ENCODE measurements at places on chromosomes 4 and X.

DNA sequence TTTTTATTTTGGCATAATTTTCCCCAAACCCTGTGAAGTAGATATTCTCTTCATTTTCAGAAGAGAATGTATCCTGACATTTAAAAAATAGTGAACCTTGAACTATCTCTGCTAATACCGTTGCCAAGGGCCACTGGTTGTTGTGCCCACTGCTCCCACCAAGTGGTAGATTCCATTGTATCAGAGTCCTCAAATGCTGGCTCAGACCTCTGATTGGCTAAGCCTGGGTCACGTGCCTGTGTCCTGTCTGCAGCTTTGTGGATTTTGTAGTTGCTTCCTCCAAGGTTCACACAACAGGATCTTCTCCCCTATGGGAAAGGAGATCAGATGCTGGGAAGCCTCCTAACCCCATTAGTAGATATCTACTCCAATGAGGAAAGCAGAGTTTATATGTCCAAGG is 104.8 kb upstream of the CASK start:
- no peak for DNase-seq

GRCh38 chrX:66074920-66075879 is 35.3 kb upstream of the VSIG4 start:
- DNase-seq, result no peak

- DNase-seq, result no peak
These were observed 12.1 kb downstream of the PJA1 start for GRCh38 chrX:69153060-69153730.

- DNase-seq, result no peak
These were observed 30.9 kb downstream of the AADAT start for GRCh38 chr4:170058826-170059225.

- DNase-seq, result peak; percentile 93
These were observed 55.0 kb upstream of the PAK3 start for GRCh38 chrX:111041018-111041462.

GRCh38 chrX:99603091-99603814 is 806.8 kb downstream of the PCDH19 start:
- DNase-seq, result no peak

DNA sequence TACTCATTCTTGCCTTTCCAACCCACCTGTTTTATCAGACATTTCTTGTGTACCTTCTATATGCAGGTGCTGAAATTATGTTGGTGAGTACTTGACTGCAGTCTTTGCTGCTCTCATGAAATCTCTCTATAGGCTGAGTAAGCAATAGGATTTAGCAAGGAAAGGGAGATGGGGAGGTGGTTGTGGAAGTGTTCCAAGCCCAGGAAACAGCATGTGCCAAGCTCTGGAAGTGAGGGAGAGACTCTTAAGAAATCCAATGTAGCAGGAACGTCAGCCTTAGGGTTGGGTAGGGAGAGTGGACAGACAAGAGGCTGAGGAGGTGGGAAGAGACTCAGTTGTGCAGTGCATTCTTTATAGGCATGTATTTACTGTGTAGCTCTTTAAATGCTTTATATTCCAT is 5.6 kb downstream of the SEPTIN11 start:
- DNase-seq, result no peak

GRCh38 chr4:185709802-185710486 is 102.0 kb downstream of the SORBS2 start:
- peak; percentile 48 for DNase-seq

- no peak for DNase-seq
These were observed 2221.6 kb upstream of the AGA start for GRCh38 chr4:179663641-179664429.

DNA sequence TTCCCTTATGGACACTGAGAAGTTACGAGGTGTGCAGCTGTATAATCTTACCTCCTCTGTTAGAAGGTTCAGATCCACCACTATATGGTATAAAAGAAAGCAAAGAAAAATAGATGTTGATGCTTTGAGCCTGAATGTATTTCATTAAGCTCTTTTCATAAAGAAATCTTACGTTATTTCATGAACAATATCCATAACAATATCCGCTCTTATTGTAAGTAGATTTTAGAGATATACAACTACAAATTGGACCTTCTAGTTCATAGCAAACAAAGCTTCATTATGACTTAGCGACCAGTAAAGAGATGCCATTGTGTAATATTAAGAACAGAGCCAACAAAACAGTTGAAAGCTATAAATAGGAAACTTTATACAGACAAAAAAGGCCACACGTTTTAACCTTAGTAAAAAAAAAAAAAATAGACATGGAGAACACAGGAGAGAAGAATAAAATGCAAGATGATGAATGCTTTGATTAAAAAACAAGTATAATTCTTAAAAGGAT is 203.6 kb downstream of the PDGFC start:
- DNase-seq, result no peak

- peak; percentile 36 for DNase-seq
These were observed 88.2 kb upstream of the USP9X start for GRCh38 chrX:40996886-40997530.

DNA sequence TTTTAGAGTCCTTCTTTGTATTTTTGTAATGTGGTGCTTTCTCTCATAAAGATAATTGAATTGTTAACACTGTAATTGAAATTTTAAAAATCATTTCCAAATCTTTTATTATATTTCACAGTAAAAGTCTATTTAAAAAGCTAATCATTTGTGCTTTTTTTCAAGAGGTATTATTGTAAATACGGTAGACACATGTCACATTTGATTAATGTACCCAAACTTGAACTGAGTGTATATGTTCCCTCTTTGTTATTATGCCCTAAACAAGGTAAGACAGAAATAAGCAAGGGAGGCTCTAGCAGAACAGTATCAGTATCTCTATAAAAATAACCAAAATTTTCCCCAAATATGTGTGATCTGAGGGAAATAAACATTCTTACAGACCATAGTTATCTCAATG is 21.5 kb upstream of the LARP1B start:
- DNase-seq, result no peak

DNA sequence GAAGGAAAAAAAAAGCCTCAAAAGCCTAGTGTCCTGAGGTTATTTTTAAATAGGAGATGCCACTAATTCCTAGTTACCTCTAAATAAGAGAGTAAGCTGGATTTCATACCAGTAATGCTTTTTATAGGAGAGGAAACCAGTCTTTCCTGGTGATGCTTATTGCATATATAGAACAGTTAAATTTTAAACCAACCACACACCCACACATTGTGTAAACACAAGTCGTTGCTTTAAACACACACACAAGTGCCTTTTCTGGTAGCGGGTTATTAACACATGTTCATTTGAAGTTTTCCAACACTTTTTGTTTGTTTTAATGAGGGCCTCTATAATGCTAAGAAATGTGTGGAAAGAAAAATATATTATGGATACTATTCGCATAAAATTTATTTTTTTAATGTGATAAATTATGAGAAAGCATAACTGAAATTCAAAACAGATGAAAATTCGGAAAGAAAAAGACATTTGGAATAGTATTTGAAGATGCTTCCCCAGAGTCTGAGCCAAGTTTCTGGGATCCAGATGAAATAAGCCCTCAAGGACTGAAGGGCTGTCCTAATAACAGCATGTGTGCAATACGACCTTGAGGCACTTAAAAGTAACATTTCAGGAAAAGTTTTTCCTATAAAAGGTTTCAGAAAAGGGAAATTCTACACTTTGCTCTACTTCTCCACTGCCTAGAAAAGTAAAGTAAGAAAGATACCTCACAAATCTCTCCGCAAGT is 2.0 kb downstream of the ANTXR2 start:
- DNase-seq, result peak; percentile 19

- DNase-seq, result no peak
These were observed 3.3 kb upstream of the SLC25A4 start for GRCh38 chr4:185139736-185140135.

DNA sequence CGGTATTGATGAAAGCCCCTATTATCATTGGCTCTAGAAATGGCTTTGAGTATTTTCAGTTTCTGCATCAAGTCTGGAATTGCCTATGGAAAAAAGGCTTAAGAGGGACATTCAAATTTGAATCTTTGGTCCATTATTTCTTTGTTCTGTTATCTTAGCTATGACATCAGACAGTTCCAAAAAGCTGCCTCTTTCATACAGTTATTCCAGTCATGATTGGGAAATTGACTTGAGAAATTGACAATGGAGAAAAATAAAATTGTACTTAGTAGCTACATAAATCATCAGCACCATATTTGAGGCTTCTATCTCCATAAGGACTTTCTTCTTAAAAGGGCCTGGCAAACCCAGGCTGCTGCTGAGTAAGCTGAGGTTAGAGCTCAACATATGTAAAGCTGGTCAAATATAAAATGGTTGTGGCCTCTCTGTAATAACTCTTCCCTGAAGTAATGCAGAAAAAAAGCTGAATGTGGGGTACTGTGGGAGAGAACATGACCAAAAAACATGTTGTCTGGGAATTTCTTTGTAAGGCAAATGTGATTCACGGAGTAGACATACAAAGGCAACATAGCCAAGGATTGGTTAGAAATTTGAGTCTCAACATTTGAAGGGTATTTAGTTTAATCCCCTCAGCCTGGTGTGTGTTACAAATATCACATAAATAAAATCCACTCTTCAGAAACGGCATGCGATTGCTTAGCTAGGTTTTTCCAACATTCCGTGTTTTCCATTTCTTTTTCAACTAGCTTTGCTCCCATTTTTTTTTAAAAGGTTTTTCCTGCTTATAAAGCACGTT is 100.9 kb downstream of the LNX1 start:
- no peak for DNase-seq

DNA sequence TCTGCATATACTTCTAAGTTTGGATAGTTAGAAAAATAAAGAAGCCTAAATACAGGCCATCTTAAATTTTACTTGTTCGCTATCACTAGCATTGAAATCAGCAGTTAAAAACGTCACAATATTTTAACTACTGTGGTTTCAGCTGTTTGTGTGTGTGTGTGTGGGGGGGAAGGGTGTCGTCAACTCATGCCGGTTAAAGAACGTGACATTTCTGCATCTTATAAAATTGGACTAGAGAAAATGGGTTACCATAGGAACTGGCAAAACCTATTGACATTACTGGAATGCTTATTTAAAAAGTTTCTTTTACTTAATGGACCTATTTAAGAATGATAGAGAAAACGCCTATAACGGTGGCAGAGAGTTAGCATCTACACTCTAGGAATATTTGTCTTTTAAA is 1.2 kb upstream of the CNKSR2 start:
- no peak for DNase-seq

- no peak for DNase-seq
These were observed 82.7 kb upstream of the TEX13C start for GRCh38 chrX:125236955-125237354.

DNA sequence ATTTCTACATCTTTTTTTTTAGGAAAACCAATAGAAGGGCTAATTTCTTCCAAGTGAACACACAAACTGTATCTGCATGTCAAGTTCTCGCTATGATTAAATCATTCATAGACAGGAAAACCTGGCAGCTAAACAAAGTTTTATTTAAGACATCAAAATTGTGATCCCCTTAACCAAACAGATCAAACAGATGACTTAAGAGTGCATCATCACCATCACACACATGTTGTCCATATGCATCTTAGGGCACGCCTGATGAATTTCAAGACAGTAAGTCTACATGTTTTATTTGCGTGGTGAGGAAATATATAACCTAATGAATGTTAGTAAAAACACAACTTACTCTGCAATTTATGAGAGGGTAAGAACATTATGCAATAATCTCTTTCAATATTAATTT is 317.0 kb upstream of the ANXA10 start:
- no peak for DNase-seq

DNA sequence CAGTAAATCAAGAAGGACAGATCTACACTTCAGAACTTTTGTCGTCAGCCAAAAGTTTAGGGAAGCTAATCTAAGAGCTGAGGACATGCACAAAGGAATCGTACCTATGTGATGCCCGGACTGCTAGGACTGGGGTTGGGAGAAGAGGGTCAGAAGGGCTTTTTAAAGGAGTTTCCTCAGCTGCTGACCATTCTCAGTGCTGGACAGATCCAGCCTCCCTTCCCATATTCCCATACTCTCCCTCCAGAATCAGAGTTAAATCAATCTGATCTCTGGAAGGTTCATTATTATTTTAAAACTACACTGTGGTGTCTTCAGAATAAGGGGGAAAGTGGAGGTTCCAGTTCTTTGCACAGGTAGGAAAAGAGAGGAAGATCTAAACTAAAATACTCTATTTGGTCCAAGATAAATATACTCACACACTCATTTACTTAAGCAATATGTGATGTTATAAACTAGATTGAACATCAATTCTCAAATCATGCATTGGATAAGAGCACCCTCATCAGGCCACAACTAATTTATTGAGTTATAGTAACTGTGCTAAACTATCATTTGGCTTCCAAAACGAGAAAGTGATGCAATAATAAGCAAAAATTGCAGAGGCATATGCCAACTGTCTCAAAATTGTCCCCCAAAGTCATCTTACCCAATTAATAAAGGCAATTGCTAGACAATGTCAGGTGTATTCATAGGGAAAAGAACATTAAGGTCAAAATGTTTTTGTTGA is 124.7 kb downstream of the HNRNPD start:
- DNase-seq, result no peak

DNA sequence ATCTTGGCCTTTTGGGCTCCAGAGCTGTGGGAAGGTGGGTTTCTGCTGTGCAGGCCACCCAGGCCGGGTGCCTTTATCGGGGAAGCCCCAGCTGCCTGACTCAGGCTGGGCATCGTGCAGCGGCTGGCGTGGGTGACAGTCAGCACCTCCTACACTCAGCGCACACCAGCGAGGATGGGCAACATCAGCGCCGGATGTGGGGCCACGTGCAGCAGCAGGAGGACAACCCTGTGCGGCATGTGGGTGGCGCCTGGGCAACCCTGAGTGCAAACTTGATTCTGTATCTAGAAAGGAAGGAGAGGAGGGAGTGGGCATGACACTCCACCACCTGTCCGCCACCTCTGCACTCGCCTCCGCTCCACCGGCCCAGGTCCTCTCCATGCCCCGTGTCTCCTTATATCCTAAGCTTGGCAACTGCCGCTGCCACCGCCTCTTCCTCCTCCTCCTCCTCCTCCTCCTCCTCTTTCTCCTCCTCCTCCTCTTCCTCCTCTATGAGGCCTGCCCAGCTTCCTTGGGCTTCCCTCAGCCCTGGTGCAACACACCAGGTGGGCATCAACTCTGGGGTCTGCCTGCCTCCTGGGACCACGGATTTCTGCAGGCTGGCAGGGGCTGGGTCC is 107.4 kb upstream of the AFAP1 start:
- DNase-seq, result no peak

GRCh38 chrX:11531226-11531625 is 134.5 kb downstream of the ARHGAP6 start:
- no peak for DNase-seq

DNA sequence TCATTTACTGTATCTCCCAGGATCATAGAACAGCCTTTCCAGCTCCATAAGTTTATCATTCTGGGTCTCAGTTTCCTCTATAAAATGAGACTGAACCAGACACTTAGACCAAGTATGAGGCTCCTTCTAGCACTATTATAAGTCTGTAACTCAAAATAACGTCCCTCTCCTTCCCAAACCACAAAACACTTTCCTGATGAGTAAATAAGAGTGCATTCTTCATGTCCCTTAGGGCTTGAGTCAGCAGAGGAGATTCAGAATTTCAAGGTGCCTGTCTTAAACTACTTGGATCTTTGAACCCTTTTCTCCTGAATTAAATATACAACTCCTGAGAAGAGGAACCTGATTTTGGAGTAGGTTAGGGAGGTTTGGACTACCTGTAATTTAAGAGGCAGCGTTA is 62.6 kb downstream of the GLRA2 start:
- no peak for DNase-seq

Data from kidney tubule cell (primary cell).